ENCODE measurements at places on chromosomes 11 and 22. TPM values are rescaled to one million over a fixed set of nuclear protein-coding genes. Genes with fewer than 3 reads are reported as not detected.

Gene PANX3
- not detected for polyA plus RNA-seq

Gene RIMBP3C
- polyA plus RNA-seq, result not detected

DNA sequence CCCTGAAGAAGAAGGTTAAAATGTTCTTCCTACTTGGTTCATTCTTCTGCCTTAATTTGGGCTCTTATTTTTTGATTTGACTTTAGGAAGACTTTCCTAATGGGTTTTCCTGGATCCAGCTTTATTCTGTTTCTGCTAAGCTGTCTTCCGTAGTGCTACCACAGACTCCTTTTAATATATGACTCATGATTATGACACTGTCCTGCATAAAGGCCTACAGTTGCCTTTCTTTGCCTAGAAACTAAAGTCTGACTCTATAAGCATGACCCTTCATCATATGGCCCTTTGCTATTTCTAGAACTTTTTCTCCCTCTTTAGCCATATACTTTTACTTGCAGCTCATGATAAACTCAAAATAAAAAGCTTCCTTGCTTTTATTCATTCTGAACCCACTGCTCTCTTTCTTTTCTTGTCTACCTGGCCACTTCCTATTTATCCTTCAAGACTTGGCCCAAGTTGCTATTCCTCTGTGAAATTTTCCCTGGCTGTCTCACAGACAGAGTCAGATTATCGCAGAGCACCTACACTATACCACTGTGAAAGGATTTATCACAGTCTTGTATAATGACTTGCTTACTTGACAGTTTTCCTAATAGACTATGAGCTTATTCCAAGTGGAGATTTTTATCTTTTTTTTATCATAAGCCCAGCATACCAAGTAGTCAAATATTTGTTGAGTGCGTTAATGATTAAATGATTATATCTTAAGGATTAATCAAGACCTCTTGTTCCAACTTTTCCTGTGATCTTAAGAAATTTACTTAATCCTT, 24.7 kb downstream of the TBCEL start:
- DNase-seq, result no peak

GRCh38 chr11:87421422-87421821, 383.7 kb downstream of the TMEM135 start:
- DNase-seq, result no peak

GRCh38 chr22:29016067-29016938, 45.3 kb downstream of the C22orf31 start:
- no peak for DNase-seq

Measured in sigmoid colon (tissue), 7 donors.